Progenitor cell of endocrine pancreas (in vitro differentiated cells): ENCODE measurements at places on chromosomes 16 and 17.
A peak's percentile ranks its signal among the peaks of the same experiment; 100 is the strongest.

DNA sequence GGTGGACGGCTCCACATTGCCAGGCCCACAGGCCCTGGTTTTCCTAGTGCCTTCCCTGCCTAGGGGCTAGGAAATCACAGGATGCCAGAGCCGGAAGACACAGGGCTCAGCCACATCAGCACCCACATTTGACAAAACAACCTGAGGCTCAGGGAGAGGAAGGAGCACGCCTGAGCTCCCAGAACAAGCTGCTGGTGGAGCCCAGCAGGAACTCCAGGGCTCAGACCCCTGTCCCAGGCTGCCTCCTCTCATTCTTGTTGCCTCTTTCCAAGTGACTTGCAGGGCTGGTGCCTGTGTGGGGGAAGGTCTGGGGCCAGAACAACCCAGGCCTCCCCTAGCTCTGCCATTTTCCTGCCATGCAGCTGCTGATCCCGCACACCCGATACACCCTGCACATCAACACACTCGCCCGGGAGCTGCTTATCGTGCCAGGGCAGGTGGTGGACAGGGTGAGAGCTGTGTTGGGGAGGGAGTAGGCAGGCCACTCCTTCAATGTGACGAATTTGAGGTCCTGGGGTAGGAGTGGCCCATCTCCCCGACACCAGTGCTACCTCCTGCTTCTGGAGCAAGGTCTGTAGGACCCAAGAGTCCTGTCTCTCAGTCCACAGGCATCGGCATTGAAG is 7.6 kb downstream of the ALOX15B start:
- DNase-seq: no peak

DNA sequence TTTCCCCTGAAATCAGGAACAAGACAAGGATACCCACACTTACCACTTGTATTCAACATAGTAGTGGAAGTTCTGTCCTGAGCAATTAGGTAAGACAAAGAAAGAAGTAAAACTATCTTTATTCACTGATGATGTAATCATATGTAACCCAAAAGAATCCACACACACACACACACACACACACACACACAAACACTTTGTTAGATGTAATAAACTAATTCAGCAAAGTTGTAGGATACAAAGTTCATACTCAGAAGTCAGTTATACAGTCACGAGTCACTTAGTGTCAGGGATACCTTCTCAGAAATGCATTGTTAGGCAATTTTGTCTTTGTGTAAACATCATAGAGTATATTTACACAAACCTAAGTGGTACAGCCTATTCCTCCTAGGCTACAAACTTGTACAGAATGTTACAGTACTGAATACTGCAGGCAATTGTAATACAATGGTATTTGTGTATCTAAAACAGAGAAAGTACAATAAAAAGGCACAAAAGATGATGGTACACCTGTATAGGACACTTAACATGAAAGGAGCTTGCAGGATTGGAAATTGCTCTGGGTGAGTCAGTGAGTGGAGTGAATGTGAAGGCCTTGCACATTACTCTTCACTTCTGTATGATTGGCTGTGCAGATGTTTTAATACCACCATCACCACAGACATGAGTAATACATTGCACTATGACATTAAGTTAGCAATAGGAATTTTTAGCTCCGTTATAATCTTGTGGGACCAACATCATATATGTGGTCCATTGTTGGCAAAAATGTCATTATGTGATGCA is 370.1 kb downstream of the ZFHX3 start:
- no peak for DNase-seq

GRCh38 chr17:28725660-28726225 is 290 bp downstream of the TLCD1 start:
- DNase-seq: peak; percentile 56

DNA sequence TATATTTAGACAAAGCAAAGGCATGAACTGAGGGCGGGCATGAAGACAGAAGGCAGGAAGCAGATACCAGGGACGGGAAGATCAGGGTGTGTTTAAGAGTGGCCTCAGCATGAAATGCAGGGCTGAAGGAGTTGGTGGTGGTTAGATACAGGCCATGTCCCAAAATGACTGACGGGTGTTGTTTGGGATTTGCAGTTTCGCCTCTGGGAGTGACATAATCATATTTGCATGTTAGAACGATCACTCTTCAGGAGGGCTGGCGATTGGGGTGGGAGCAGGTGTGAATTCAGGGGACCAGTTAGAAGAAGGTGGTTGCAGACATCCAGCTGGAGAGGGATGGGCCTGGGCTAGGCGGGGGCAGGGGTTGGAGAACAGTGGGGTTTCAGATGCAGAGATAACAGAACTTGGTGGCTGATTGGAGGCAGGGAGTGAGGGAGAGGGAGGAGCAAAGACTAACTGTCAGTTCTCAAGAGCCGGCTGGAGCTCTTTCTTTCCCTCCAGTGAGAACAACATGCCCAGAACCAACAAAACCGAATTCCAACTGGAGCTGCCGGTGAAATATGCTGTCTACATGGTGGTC is 27.2 kb upstream of the ITGAX start:
- no peak for DNase-seq

DNA sequence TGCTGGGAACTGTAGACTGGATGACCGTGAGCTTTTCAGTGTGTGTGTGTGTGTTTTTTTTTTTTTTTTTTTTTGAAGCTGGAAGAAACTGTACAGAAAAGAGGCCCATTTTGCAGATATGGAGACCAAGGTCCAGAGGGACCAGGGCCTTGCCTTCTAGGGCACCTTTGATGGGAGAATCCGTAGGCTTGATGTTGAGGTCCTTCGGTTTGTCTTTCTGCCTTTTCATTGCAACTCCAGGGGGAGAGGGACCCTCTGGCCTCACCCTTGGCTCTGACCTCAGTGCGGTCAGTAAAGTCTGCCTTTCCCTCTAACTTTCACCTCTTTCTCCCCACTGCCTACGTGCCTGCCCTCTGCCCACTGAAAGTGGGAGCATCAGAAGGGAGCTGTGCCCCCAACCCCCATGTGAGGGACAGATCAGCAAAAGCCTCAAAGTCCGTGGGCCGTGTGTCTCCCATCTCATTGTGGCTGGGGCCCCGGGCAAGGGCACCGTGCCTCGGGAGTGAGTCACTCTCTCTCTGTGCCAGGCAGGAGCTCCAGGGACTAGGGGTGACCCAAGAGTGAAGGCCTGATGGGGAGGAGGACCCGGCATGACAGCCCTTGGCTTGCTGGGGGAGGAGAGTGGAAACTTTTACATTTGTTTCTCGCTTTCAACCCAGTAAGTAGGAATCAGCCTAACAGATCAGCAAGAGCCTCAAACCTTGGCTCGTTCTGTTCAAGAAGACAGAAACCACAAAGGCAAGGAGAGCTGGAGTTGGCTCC is 123.6 kb downstream of the CMIP start:
- no peak for DNase-seq

DNA sequence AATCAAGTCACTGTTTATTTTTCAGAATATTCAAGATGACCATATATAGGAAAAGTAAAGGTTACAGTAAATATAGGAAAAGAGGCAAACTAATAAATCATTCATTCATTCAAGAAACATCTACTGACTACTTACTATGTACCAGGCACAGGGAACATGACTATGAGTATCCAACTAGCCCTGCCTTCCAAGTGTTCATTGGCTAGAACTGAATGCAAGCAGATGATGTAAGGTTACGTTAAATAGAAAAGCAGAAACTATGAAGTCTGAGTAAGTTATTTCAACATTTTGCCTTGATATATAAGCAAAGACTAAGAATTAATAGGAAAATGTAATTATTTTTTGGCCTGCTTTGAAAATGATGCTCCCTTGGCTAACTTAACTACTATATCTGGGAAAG is 36.7 kb downstream of the SPAG9 start:
- DNase-seq: no peak

DNA sequence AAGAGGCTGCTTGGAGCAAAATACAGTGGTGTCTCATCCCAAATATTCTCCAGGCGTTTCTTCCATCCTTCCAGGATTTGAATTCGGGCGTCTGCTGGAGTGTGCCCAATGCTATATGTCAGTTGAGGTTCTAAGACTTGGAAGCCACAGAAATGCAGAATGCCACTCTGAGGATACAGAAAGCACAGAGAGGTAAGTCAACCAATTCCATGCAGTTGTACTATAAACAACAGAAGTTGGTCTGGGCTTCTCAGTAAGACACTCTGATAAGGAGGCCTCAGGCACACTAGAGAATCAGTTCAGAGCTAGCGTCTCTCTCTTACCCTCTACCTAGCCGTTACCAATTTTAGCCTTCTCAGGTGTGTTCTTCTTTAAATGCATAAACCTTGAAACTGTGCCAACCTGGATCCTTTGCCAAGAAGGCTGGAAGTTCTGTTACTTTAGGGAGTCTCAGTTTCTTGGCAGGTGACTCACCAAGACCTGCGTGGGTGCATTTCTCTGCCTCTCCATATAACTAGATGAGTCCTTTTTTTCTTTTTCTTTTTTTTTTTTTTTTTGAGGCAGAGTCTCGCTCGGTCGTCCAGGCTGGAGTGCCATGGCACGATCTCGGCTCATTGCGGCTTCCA is 15.1 kb downstream of the NQO1 start:
- DNase-seq: no peak

DNA sequence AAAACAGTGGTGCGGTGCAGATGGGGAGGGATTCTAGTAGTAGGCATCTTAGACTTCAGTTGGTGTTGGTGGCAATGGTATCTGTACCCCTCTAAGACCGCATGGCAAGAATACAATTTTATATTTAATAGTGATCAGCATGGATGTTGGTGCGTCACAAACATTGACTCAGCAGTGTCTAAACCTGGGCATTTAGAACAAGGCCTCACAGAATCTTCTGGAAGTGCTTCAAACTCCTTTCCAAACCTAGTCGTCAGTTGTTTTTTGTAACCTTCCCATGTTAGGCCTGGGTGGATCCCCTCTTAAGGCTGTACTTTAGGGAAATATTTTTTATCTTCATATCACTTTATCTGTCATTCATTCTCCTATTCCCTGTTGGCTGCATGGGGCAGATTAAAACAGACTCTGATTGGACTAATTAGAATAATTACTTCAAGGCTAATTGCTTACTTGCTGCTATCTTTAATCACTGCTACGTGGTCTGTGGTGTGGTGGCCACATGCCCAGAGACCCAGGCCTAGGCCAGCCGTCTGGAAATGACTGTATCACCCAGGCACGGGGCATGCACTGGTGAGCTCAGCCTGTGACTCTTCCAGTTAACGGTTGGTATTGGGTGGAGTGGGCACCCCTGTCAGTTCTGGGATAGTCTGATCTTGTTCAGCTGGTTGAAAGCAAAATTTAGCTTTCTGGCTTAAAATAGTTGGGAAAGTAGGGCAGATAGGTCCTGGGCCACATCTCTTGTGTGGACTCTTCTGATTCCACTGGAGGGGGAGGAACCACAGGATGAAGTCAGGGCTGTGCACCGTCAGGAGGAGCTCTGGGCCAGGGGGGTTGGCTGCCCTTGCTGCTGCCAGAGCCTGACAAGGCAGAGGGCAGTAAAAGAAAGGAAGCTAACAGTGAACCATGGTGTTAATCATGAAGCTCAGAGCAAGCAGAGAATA is 4.5 kb downstream of the ALKBH5 start:
- no peak for DNase-seq

DNA sequence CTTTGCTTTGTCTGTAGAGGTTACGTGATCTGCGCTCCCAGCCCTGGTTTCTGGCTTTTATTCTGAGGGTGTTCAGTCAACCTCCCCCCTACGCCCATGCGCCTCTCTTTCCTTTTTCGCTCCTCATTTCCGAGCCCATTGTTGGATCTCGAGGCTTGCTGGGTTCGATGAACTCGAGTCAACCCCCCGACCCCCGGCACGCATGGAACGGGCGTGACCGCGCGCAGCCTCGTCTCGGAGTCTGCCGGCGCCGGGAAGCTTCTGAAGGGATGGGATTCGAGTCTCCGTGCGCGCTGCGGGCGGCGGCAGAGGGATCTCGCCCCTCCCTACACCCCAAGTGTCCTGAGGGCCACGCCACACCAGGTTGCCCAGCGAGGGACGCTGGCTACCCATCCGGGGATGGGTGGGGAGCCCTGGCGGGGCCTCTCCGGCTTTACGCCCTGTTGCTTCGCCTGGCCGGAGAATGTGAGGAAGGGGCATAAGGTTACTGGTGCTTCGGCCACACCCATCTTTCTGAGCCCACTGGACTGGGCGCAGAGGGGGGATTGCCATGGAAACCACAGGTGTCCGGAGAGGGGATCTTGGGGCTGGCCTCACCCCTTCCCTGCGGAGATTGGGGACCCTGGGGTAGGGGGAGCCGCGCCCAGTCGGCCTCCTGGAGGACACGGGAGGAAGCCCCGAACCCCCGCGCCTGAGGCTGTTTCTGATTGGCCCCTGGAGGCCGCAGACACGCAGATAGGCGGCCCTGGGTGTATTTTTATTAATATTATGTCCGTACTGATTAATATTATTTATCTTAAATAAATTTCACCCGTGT is 1.8 kb downstream of the MAPT start:
- DNase-seq: no peak
